ENCODE measurements at places on chromosomes 4 and X. TPM values are rescaled to one million over a fixed set of nuclear protein-coding genes. Genes with fewer than 3 reads are reported as not detected.

DRP2 gene
- total RNA-seq, result 0.10 TPM

IL2 gene
- total RNA-seq, result not detected

SOD3 gene
- 28.8 TPM for total RNA-seq

PPP2R2C gene
- 1.3 TPM for total RNA-seq

TEX13D gene
- not detected for total RNA-seq

CXorf49 gene
- not detected for total RNA-seq

MECP2 gene
- total RNA-seq, result 83.5 TPM

CDKL5 gene
- total RNA-seq, result 10.6 TPM

HCCS gene
- 16.9 TPM for total RNA-seq

NPFFR2 gene
- not detected for total RNA-seq

CXCL13 gene
- total RNA-seq, result 739 TPM

FGD1 gene
- total RNA-seq, result 3.1 TPM

SYTL5 gene
- total RNA-seq, result not detected

RBMXL3 gene
- total RNA-seq, result not detected

GLRA2 gene
- not detected for total RNA-seq

PPBP gene
- 109 TPM for total RNA-seq

AASDH gene
- 12.8 TPM for total RNA-seq

RNF212 gene
- 5.6 TPM for total RNA-seq

MGAT4D gene
- not detected for total RNA-seq

CA5B gene
- total RNA-seq, result 15.1 TPM

MAGEC1 gene
- total RNA-seq, result not detected

CPZ gene
- 2.4 TPM for total RNA-seq

MAGEC3 gene
- total RNA-seq, result not detected

TMEM271 gene
- total RNA-seq, result not detected

CNGA1 gene
- 4.3 TPM for total RNA-seq

HHIP gene
- total RNA-seq, result not detected

GPR50 gene
- not detected for total RNA-seq

ZNF157 gene
- total RNA-seq, result 1.6 TPM

RIPPLY1 gene
- total RNA-seq, result not detected

SMR3B gene
- total RNA-seq, result not detected

HPGDS gene
- 1.0 TPM for total RNA-seq

AR gene
- total RNA-seq, result 1.3 TPM

CLOCK gene
- 24.0 TPM for total RNA-seq

ASB12 gene
- not detected for total RNA-seq

FGF2 gene
- 1.2 TPM for total RNA-seq

NSG1 gene
- 0.66 TPM for total RNA-seq

TRMT44 gene
- total RNA-seq, result 18.9 TPM

TRIM75 gene
- total RNA-seq, result not detected

SYNPO2 gene
- 36.9 TPM for total RNA-seq

ZXDA gene
- 9.2 TPM for total RNA-seq

RTL9 gene
- total RNA-seq, result not detected

Measured in spleen (tissue), 13 donors.